ENCODE measurements at places on chromosomes 5 and 9.

DNA sequence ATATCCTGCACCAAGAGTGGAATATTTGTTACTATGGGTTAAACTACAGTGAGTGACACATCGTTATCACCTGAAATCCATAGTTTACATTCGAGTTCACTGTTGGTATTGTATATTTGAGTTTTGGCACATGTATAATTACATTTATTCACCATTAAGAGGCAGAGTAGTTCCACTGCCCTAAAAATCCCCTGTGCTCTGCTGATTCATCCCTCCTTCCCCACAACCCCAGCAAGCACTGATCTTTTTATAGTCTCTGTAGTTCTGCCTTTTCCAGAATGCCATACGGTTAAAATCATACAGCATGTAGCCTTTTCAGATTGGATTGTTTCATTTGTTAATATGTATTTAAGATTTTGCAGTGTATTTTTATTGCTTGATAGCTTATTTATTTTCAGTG lies 495.2 kb downstream of the DIRAS2 start:
- no peak for DNase-seq

DNA sequence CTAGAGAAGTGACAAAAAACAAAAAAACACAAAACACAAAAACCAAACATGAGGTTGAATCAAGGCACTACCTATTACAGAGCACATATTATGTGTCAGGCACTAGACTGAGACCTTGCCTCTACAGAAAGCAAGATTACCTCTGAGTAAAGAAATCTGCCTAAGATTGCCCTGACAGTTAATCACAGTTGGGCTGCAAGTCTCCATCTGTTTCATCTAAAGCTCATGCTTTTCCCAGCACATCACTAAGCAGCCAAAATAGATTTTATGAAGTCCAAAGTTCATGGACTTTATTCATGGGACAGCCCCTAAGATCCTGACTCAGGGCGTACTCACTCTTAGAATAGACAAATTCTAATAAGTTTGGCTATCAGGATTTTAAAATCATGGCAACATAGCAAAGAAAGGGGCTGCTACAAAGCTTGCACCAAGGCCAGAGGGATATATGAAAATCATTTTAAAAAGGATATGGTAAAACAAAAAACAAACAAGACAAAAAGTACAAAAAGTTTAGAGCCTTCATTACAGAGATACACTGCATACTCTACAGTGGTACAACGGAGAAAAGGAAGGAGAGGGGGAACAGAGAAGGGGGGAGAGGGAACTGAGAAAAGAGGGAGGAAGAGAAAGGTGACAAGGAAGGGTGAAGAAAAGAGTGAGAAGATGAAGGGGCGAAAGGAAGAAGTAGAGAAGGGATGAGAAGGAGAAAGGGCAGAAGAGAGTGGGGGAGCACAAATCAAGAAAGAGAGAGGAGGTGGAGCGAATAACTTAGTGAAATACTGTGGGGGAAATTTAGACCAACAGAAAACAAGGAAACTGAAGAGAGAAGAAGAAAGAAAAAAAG lies 58.2 kb downstream of the RICTOR start:
- no peak for DNase-seq

GRCh38 chr5:60638300-60638699 lies 61.7 kb downstream of the DEPDC1B start:
- DNase-seq = no peak

- DNase-seq = no peak
Observed at GRCh38 chr5:58326022-58326421, 133.9 kb downstream of the PLK2 start.

DNA sequence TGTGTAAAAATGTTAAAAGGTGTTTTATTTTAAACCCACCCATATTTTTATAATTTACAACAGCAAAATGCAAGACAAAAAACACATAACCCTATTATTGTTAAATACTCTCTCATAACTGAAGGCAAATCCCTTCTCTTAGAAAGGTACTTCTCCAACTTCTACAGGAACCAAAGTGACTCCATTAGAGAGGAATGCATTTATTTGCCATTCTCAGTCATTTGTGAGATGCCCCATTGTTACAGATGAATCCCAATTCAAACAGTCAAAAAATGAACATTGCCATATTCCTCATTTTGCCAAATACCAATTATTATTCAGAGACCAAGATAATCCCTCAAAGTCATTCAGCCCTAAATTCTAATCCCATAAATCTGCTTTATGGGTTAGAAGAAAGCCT lies 175.8 kb downstream of the TSSK1B start:
- no peak for DNase-seq

DNA sequence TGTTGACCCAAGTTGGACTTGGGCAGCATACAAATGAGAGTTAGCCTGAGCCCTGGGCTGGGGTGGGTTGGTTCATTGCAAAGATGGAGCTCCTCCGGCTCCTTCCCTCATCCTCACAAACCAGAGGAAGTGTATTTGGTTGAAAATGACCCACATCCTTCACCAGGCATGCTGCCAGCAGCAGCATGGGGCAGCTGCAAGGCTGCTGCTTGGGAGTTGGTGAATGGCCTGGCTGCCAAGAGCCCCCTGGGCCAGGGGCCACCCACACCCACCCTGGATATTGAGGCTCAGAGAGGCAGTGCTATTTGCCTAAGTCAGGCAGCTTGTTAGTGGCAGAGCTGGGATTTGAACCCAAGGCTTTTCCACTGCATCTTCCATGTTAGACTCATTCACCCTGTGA lies 29.5 kb downstream of the PPARGC1B start:
- DNase-seq = no peak

- DNase-seq = no peak
Observed at GRCh38 chr9:16417161-16417560, 453.3 kb downstream of the BNC2 start.

DNA sequence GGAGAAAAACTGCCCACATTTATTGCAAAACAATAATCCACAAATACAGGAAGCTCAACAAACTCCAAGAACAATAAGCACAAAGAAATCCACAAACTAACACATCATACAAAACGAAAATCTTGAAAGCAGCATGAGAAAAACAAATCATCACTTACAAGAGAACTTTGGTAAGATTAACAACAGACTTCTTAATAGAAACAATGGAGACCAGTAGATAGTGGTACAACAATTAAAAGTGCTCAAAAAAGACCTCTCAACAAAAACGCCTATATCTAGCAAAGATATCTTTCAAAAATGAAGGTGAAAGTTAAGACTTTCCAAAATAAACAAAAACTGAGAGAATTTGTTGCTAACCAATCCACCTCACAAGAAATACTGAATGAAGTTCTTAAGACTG lies 38.4 kb downstream of the CDKL3 start:
- DNase-seq = no peak

DNA sequence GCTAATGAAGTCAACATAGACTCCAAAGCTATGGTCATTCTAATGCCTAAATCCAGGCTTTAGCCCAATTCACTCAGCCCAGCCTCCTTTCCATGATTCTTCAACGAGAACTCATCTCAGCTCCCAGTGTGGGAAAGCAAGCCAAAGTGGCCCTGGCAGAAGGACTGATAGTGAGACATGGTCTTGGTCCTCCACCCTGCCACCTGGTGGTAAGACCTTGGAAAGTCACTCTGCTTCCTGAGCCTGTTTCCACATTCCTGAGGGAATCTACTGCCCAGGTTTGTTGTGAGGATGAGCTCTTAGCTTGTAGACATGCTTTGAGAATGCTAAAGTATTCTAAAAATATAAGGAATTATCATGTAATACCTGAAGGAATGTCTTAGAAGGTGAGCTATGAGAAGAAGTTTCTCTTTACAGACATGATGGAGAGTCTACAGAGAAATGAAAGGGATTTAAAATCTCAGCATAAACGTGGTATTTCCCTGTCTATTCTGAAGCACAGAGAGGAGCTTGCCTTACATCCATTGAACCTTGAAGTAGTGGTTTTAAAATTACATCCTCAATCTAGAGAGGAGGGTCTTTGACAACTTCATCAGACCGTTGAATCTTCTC lies 173.5 kb downstream of the TRIM32 start:
- DNase-seq = peak; percentile 43

DNA sequence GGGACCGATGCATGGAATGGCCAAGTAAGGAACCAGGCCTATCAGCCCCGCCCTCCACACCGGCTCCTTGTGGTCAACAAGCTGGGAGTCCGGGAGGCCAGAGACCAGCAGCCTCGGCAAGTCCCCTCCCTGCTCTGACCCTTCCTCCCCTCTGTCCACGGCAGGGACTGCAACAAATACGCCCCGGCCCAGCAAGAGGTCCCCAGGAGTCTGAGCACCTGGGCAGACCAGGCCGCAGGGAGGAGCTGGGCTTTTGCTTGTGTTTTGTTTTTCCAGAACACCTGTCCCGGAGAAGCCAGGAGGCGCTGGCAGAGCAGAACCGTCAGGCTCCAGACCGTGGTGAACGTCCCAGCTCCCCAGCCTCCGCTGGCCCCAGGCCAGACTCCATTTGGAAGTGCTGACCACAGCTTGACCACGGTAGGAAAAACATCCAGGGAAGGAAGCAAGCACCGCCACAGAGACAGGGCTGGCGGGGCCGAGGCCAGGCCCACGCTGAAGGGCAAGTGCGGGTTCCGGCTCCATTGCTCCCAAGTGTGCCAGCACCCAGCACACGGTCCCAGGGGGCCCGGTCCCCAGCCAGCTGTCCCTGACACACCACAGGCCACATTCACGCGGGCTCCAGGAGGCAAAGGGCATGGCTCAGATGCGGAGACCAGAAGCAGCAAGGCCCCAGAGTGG lies 56.7 kb downstream of the VAV2 start:
- no peak for DNase-seq

DNA sequence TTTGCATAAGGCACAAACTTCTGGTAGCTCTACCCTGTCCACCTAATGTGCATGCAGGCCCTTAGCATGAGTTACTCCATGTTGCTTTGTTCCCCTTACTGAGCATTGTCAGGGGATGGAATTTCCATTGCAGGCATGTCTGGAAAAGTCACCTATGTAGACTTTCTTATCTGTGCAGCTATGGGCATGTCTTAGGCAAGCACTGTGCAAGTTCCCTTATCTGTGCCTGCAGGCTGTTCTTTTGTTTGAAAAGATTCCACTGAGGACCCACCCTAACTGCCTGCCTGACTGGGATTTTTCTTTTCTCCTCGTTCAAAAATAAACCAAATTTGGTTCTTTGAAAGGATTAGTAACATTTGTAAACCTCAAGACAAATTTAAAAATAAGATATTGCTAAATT lies 587.0 kb downstream of the CDH18 start:
- DNase-seq = no peak

- DNase-seq = peak; percentile 51
Observed at GRCh38 chr5:132500931-132501628, 10.5 kb upstream of the IRF1 start.

DNA sequence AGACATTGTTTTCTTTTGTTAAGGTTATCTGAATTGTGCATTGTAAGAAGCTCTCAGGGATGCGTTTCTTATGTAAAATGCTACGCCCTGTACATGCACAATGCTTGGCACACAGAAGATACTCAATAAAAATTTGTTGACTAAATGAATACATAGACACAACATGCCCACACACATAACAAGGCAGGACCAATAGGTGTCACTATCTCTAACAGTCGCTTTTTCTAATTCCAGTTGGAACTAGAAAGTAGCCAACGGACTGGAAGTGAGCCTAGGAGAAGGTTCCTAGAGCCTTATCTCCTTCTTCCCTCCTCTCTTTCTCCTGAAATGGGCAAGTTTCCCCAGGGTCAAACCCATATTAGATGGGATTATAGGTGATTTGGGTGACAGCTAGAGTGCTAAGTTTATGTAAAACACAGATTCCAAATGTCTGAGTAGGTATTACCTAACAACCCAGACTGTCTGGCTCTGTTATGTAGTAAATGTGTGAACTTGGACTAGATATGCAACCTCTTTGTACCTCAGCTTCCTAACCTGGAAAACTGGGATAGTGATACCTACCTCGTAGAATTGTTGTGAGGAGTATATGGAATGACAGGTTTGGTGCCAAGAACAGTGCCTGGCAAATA lies 603.0 kb downstream of the RAB3C start:
- DNase-seq = no peak

DNA sequence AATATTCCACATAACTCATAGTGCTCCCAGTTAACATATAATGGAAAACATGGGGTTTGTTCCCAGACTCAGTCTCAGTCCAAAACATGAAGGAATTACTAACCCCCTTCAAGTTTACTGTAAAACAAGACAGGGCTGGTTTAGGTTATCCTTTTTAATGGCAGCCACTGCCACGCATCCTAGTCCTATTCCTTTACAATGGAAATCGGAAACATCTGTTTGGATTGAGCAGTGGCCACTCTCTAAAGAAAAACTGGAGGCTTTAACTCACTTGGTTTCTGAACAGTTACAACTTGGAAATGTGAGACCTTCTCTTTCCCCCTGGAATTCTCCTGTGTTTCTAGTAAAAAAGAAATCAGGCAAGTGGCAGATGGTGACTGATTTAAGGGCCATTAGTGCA lies 609.9 kb upstream of the ACO1 start:
- no peak for DNase-seq

GRCh38 chr5:90550963-90551362 lies 7.6 kb upstream of the ADGRV1 start:
- peak; percentile 14 for DNase-seq

DNA sequence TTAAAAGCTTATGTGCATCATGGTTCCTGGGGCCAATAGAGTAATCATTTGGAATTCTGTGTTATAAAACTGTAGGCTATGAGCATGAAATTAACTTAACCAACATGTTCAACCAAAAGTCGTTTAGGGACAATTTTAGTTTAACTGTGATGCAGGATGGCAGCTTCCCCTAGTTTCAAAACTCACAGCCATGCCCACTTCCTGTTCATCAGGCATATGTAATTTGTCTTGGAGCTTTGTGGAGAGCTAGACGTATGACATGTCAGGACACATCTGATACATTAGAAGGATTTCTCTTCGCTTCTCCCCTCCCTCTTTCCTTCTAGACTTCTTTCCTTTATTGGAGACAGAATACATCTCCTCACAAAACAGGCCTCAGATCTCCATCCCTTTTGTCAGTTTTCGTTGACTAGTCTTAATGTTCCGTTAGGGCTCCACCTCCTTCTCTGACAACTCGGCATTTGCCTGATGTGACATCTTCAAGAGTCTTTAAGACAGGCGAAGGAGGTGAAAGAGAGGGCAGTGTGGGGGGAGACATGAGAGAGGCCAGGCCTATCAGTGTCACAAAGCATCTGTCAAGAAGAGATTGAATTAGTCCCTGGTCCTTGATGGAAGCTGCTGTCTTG lies 176.0 kb downstream of the MSX2 start:
- no peak for DNase-seq

DNA sequence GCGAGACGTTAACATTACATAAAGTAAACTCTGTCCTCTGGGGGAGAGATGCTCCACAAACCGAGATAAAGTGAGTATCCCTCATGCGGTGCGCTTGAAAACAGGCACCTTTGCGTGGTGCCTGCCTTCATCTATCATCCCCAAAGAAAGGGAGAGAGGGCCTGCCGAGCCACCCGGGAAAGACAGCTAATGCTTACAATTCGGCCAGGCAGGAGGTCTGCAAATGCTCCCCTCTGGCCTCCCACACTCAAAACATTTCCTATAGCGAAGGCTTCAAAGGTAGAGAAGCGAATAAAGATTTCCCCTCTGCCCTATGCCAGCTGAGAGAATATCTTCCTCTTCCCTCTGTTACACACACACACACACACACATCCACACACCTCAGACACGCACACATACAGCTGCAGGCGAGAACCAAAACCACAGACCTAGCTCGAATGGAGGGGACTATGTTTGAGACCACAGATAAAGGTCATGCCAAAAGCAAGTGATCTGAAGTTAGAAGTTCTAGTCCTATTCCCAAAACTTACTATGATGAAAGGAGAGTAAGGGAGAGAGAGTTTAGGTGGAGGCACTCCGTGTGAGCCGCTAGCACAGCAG lies 132.8 kb downstream of the CRB2 start:
- DNase-seq = no peak

GRCh38 chr9:38066914-38067858 lies 1.8 kb downstream of the SHB start:
- DNase-seq = peak; percentile 36

GRCh38 chr5:83665631-83666030 lies 55.0 kb downstream of the HAPLN1 start:
- DNase-seq = no peak
